OCI-M1 (cell line): ENCODE measurements at places on chromosomes 2 and 18.

GRCh38 chr18:60247103-60247502, 125.5 kb downstream of the MC4R start:
- DNase-seq: peak; percentile 12

GRCh38 chr2:168632709-168633121, 169.7 kb upstream of the NOSTRIN start:
- DNase-seq: peak; percentile 82

DNA sequence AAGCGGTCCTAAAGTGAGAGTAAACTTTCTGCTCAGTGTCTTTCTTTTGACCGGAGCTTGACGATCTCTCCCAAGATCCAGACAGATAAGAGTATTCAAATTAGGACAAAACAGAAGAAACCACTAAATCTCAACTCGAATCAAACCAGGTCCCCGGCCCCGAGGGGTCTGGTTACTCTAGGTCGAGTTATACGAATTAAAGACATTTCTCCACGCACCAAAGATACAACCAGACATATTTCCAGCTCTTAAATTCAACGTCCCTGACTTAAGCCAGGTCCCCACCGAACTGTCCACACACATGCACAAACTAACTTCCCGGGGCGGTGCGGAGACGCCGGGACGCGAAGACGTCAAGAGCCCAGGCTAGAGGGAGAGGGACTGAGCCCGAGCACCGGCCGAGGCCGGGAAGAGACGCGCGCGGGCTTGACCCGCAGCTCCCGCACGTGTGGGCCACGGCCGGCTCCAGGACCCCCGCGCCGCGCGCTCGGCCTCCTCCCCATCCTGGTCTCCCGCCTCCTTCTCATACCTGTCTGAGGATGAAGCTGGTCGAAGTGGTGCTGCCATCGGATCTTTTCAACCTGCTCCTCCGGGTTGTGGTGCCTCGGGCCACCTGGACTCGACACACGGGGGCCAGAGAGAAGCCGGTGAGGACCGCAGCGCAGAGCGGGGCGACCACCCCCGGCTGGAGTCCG, 896 bp downstream of the CACNB4 start:
- no peak for DNase-seq

DNA sequence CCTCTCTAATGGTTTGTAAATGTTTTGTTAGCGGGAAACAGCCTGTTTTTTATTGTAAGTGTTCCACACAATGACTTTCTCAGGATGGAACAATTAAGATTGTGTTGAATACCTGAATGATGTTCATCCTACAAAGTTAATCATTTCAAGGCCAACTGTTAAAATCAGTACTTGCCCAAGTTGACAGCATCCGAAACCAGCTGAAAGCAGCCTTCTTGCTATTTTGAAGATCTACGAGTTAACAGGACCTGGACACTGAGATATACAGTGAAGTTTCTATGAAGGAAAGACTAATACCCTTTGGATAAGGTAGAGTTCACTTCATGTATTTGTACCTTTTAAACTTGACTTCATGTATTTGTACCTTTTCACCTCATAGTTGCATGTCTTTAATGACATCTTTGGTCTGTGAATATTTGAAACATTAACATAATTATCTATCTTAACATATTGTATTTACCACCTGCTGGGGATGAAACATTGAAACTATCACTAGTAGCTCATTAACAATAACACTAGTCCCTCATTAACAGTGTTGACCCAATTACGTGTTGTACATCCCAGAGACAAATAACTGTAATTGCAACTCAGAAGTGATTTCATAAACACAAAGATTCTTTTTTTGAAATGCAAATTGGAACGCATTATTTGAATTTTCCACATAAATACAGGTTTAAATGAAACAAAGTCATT, 556.0 kb upstream of the MEX3C start:
- no peak for DNase-seq

GRCh38 chr2:68620772-68621171, 22.6 kb upstream of the PROKR1 start:
- DNase-seq: no peak

GRCh38 chr2:37414470-37414949, 70.1 kb downstream of the QPCT start:
- peak; percentile 87 for DNase-seq

DNA sequence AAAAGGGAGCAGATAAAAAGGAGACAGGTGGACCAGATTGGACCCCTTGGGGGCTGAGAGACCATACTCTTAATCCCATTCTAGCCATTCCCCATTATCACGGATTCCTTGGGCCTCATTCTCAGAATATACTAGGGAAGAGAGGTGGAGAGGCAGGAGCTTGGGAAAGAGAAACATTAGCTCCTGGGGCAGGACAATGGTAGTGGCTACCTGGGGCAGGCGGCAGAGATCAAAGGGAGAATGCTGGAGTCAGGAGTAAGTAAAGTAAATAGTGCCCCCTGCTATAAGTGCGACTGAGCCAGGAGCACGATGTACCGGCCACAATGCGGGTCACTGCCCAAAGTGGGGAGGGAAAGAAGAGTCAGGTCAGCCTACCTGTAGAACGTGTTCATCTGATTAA, 20.4 kb upstream of the IHH start:
- DNase-seq: no peak
